ENCODE measurements at places on chromosomes 5 and 9.

- no peak for DNase-seq
Observed at GRCh38 chr5:11955331-11955730, 51.1 kb upstream of the CTNND2 start.

DNA sequence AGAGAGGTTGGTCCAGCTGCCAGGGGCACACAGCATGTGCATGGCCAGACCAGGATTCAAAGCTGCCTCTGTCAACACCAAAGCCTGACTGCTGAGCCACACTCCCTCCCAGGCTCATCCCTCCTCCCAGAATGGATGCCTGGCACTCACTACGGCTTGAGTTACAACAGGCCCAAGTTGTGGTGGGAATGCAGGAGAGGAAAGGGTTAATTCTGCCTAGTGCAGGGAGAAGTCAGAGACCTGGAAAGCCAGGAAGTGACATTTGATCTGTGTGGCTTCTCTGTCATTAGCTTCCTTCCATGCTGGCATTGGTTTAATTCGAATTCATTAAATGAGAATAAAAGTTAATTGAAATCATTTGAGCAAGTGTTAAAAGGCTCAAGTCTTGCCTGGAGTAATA is 150.0 kb downstream of the NSG2 start:
- DNase-seq = no peak

DNA sequence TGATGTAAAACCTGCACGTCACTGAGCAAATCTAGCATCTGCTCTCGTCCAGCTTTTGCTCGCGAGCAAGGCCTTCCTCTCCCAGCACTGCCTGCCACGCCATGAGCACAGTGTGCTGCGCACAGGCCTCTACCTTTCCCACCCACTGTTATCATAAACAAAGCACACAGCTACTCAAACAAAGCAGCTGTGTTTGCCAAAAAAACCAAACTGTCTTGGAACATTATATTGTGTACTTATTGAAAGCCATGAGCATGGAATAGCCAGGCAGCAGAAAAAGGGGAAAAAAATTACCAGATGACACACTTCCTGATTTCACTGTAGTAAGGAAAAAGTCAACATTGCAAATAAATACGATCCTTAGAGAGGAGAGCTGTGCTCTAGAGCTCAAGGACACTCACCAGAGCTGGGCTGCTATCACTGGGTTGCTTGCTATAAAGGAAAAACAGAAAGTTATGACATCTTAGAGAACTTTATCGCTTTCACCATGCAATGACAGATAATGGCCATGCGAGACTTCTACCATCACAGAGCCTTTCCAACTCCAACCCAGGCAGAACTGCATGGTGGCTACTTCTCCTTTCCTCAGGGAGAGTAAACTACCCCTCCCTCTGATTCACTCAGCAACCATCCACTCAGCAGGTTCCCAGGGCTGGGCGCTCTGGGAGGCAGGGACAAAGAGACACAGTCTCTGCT is 69.6 kb downstream of the EPB41L4B start:
- DNase-seq = no peak

- DNase-seq = no peak
Observed at GRCh38 chr9:20823051-20823450, 139.0 kb downstream of the FOCAD start.

Measured in activated CD4-positive, alpha-beta T cell treated with anti-CD3 and anti-CD28 coated beads, Interleukin-2, amount 50 U/mL, for 16 hours (primary cell).